ENCODE measurements at places on chromosomes 12 and 14. TPM values are rescaled to one million over a fixed set of nuclear protein-coding genes. Genes with fewer than 3 reads are reported as not detected.
A peak's percentile ranks its signal among the peaks of the same experiment; 100 is the strongest.

GRCh38 chr12:132376464-132376830 lies 47.1 kb upstream of the GALNT9 start:
- H3K4me1 ChIP-seq = no peaks in the 10 kb centered on the region
- no peak overlapping the region for H3K27ac ChIP-seq
- no peaks in the 10 kb centered on the region for H3K36me3 ChIP-seq
- no peak overlapping the region for H3K4me3 ChIP-seq

- H3K4me3 ChIP-seq = no peak overlapping the region
- no peaks in the 10 kb centered on the region for H3K27me3 ChIP-seq
- no peak for DNase-seq
Observed at GRCh38 chr12:69519871-69520270, 49.7 kb downstream of the FRS2 start.

GRCh38 chr14:36194663-36195062 lies 18.1 kb upstream of the PTCSC3 start:
- H3K36me3 ChIP-seq = no peaks in the 10 kb centered on the region
- no peaks in the 10 kb centered on the region for H3K4me1 ChIP-seq
- H3K27me3 ChIP-seq = peaks cover 4% of the 10 kb centered on the region
- DNase-seq = no peak

GRCh38 chr14:52399104-52399503 lies 85.0 kb downstream of the PTGER2 start:
- no peaks in the 10 kb centered on the region for H3K36me3 ChIP-seq
- DNase-seq = no peak
- no peaks in the 10 kb centered on the region for H3K27me3 ChIP-seq

GRCh38 chr12:101608301-101609133 lies 13.7 kb downstream of the MYBPC1 start:
- peaks cover 4% of the 10 kb centered on the region for H3K4me1 ChIP-seq
- no peak overlapping the region for H3K4me3 ChIP-seq
- H3K27me3 ChIP-seq = no peaks in the 10 kb centered on the region
- peak overlapping the region; percentile 60 for H3K27ac ChIP-seq
- DNase-seq = no peak

- H3K4me1 ChIP-seq = peaks cover 3% of the 10 kb centered on the region
- H3K27ac ChIP-seq = no peak overlapping the region
- H3K27me3 ChIP-seq = no peaks in the 10 kb centered on the region
- no peak overlapping the region for H3K4me3 ChIP-seq
- H3K36me3 ChIP-seq = no peaks in the 10 kb centered on the region
Observed at GRCh38 chr14:29847056-29847380, 80.6 kb downstream of the PRKD1 start.

GRCh38 chr12:23014749-23015148 lies 389.8 kb downstream of the ETNK1 start:
- H3K36me3 ChIP-seq = no peaks in the 10 kb centered on the region
- no peak overlapping the region for H3K27ac ChIP-seq
- H3K27me3 ChIP-seq = no peaks in the 10 kb centered on the region
- H3K4me3 ChIP-seq = no peak overlapping the region

DNA sequence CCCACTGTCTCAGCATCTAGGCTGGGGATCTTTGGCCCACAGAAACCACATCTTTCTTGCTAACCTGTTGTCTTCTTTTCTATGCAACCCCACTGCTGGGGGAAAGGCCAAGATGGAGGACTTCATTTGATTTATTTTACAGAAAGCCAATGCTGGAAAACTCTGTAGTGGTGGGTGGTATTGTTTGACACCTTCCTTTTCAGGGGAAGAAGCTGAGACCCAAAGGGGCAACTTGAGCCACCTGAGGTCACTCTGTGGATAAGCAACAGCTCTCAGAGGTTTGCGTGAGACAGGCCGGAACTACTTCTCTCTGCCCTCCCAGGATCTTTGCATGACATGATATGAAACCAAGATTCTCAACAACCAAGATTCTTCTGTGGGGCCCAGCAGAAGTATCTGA lies 645.2 kb downstream of the VRK1 start:
- no peak overlapping the region for H3K4me3 ChIP-seq
- H3K27ac ChIP-seq = no peak overlapping the region
- H3K27me3 ChIP-seq = no peaks in the 10 kb centered on the region
- DNase-seq = no peak
- no peaks in the 10 kb centered on the region for H3K4me1 ChIP-seq
- no peaks in the 10 kb centered on the region for H3K36me3 ChIP-seq

- H3K36me3 ChIP-seq = peaks cover 3% of the 10 kb centered on the region
- H3K4me3 ChIP-seq = no peak overlapping the region
- H3K27ac ChIP-seq = no peak overlapping the region
- no peak for DNase-seq
Observed at GRCh38 chr12:49462083-49462744, 76.6 kb upstream of the KCNH3 start.

- H3K4me1 ChIP-seq = peaks cover 6% of the 10 kb centered on the region
- no peak overlapping the region for H3K27ac ChIP-seq
- no peak for DNase-seq
Observed at GRCh38 chr14:49614196-49614595, 6.2 kb downstream of the RPL36AL start.

DNA sequence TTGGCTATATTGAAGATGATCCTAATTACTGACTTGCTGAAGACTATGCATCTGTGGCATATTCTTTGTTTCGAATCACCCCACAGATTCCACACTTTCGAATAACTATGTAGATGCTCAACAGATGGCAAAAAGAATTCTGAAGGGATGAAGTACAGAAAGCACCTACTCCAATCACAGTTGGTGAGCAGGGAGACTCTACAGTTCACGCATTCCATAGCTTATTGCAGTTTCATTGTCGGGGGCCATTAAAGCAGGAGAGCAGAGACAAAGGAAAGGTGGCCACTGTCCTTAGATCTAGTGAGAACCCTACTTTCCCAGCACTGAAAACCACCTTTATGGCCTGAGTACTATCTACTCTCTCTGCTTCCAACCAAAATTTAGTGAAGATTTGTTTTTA lies 191.9 kb downstream of the STXBP6 start:
- peaks cover 4% of the 10 kb centered on the region for H3K4me1 ChIP-seq
- H3K27me3 ChIP-seq = no peaks in the 10 kb centered on the region
- H3K4me3 ChIP-seq = no peak overlapping the region
- no peak overlapping the region for H3K27ac ChIP-seq
- H3K36me3 ChIP-seq = no peaks in the 10 kb centered on the region

The CFAP251 gene
- total RNA-seq = 4.4 TPM

- H3K27ac ChIP-seq = no peak overlapping the region
- no peaks in the 10 kb centered on the region for H3K27me3 ChIP-seq
- H3K4me3 ChIP-seq = no peak overlapping the region
- peaks cover 14% of the 10 kb centered on the region for H3K4me1 ChIP-seq
Observed at GRCh38 chr12:29545102-29545467, 47.6 kb upstream of the OVCH1 start.

- H3K36me3 ChIP-seq = peaks cover 79% of the 10 kb centered on the region
- no peak overlapping the region for H3K27ac ChIP-seq
- no peaks in the 10 kb centered on the region for H3K27me3 ChIP-seq
- H3K4me3 ChIP-seq = no peak overlapping the region
- DNase-seq = no peak
Observed at GRCh38 chr14:67762051-67762450, 54.3 kb downstream of the ZFYVE26 start.

The AQP6 gene
- not detected for total RNA-seq

DNA sequence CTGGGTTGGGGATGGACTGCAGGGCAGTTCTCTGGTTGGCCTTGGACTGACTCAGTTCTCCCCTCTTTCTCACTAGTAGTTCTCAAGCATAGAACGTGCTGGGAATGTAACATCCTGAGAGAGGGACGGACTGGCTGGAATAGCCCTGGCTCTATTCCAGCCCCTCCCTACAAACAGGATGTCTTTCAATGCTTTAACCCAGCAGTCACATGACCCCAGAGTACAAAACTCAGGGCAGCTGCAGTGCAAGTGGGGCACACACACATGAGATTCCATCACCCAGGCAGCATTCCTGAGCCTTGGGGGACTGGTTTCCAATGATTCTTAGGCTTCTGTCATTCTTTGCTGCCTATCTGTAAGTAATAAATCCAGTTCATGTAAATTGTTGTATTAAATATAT lies 1.6 kb upstream of the ACOT6 start:
- no peak overlapping the region for H3K27ac ChIP-seq
- H3K36me3 ChIP-seq = no peaks in the 10 kb centered on the region
- no peak overlapping the region for H3K4me3 ChIP-seq
- H3K27me3 ChIP-seq = no peaks in the 10 kb centered on the region

GRCh38 chr14:60925286-60925685 lies 55.6 kb downstream of the TRMT5 start:
- H3K27me3 ChIP-seq = no peaks in the 10 kb centered on the region
- H3K4me3 ChIP-seq = no peak overlapping the region
- no peak overlapping the region for H3K27ac ChIP-seq
- DNase-seq = no peak
- H3K4me1 ChIP-seq = no peaks in the 10 kb centered on the region
- no peaks in the 10 kb centered on the region for H3K36me3 ChIP-seq

- H3K4me1 ChIP-seq = peaks cover under 1% of the 10 kb centered on the region
- H3K27me3 ChIP-seq = no peaks in the 10 kb centered on the region
- H3K36me3 ChIP-seq = no peaks in the 10 kb centered on the region
- DNase-seq = no peak
- no peak overlapping the region for H3K27ac ChIP-seq
Observed at GRCh38 chr14:31038521-31039166, 12.5 kb upstream of the STRN3 start.

The LRRIQ1 gene
- not detected for total RNA-seq

DNA sequence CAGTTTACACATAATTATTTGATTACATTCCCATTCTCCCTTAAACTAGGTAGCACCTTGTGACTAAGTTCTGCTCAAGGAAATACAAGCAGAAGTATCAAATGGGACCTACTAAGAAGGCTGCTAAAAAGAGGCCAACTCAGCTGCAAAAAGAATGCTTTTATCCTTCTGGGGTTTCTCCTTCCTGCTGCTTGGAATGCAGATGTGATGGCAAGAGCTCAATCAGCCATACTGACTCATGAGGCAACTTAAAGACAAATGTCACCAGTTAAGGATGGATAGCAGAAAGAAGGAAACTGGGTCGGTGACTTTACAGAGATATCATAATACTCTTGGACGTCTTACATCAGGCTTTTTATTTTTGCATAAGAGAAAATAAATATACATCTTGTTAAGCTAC lies 38.0 kb upstream of the RAP1B start:
- no peaks in the 10 kb centered on the region for H3K36me3 ChIP-seq
- no peak overlapping the region for H3K4me3 ChIP-seq
- DNase-seq = no peak
- H3K27me3 ChIP-seq = no peaks in the 10 kb centered on the region

The TAS2R42 gene
- not detected for total RNA-seq

- no peak for DNase-seq
- H3K4me1 ChIP-seq = no peaks in the 10 kb centered on the region
- no peaks in the 10 kb centered on the region for H3K27me3 ChIP-seq
- no peak overlapping the region for H3K4me3 ChIP-seq
- no peak overlapping the region for H3K27ac ChIP-seq
Observed at GRCh38 chr12:30178916-30179315, 395.2 kb upstream of the TMTC1 start.

DNA sequence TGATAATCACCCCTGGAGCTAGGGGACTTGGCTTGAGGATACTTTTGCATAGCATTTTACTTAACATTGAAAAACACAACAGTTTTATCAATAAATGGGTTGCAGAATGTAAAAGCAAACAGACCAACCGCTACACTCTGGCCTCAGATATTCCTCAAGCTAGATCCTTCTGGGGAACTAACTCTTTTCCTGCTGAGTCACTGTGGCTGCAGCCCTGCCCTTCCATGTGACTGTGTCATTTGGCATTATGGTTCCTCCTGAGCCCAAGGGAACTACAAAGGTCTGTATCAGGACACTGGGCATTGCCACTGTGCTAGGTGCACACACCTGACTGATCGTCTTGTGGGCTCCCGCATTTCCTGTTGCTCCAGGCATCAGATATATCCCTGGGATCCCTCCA lies 56.6 kb downstream of the TTC9 start:
- H3K27ac ChIP-seq = no peak overlapping the region
- DNase-seq = no peak
- no peaks in the 10 kb centered on the region for H3K36me3 ChIP-seq

The UNC79 gene
- not detected for total RNA-seq

DNA sequence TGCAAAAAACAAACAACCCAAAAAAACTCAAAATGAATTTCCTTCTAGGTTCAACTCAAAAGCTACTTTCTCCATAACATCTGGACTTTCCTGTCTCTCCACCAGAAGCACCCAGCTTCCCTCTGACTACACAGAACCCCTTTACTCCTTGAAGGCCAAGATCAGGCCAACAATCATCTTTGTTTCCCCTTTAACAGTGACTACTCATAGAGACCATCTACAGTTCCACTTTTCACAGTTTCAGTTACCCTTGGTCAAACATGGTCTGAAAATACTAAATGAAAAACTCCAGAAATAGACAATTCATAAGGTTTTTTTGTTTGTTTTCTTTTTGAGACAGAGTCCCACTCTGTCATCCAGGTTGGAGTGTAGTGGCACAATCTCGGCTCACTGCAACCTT lies 11.8 kb downstream of the GCH1 start:
- peaks cover 3% of the 10 kb centered on the region for H3K4me1 ChIP-seq
- H3K36me3 ChIP-seq = no peaks in the 10 kb centered on the region
- H3K27ac ChIP-seq = no peak overlapping the region
- H3K27me3 ChIP-seq = no peaks in the 10 kb centered on the region
- DNase-seq = no peak

The KRT84 gene
- not detected for total RNA-seq

- H3K27me3 ChIP-seq = no peaks in the 10 kb centered on the region
- no peak overlapping the region for H3K4me3 ChIP-seq
- H3K36me3 ChIP-seq = no peaks in the 10 kb centered on the region
- DNase-seq = no peak
Observed at GRCh38 chr14:65277027-65277426, 135.5 kb upstream of the FUT8 start.

All from suprapubic skin (tissue), 4 donors.